ENCODE measurements at places on chromosomes 12 and 14.

DNA sequence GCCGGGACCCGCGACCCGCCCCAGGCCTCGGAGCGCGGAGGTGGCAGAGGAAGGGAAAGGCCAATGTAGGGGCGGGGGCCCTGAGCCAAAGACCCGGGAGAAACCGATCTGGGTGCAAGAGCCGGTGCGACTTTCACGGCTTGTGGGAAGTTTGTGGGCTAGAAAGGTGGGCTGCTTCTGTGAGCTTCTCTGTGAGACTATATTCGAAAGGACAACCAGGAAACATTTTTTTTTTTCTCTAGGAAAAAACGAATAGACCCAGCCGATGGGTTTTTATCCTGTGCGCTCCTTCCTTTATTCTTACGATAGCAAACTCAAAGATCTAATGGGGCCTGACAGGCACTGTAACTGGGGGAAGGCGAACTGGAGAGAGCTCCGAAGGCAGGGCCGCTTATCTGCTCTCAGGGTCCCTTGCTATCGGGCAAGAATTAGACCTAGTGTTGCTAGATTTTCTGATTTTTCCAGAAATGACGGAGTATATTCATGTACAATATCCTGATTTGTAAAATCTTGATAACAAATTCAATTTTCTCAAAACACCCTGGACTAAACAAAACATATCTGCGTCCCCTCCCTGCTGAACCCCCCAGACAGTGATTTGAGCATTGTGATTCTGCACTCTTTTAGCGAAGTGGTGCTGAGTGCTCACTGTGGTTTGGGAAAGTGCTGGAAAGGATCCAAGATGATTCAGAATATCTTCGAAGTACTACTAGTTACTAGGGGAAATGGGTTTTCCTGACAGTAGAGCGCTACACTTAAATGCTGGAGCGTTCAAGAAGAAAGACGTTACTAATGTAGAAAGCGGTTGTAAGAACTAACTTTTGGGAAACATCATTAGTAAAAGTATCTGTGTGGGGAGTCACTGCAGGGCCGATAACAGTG lies 563 bp upstream of the STXBP6 start:
- DNase-seq, result no peak

DNA sequence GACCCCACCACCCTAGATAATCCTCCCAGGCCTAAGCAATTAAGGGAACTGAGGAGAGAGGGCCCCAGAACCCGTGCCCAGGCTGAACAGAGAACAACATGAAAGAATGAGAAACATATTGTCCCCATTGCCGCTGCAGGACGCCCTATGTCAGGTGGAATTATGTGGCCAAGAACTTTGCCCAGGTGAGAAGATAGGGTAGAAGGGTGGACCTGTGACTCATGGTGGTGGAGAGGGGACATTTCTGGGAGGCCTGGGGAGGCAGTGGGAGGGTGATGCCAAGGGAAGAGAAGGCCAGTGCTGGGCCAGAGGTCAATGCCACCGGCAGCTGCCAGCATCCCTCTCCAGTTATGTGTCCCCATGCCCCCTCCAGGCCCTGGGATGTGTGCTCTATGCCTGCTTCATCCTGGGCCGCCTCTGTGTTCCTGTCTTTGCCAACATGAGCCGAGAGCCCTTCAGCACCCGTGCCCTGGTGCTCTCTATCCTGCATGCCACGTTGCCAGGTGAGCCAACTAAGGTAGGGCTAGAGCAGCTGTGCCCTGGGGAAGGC lies 15.5 kb downstream of the SOAT2 start:
- DNase-seq, result no peak

DNA sequence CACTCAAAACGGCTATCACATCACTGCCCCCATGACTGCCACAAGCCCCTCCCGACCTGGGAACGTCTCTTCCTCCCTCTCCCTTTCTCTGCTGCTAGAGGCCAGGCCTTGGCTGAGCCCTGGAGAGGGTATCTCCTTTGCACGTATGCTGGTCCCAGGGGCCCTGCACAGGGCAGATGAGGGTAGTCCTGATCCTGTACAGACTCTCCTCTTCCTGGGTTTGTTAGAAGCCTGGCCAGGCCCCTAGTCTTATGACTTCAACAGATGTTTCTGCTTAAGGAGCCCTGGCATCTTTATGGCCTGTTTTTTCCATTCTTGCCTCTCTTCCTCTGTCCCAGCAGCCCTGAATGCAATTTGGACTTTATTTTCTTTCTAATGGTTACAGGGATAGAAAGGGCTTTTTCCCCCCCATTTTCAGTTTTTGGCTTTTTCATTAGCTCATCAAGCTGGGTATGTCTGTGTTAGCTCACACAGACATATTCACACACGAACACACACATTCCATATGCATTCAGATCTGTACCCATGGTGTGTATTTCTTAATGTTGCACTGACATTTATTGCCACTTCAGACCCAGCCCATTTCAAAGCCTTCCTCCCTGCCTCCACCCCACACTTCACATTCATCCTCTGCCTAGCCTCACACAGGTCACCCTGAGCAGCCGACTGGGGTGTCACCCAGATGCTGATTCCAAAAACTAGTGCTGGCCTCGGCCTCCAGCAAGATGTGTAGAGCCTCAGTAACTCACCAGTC lies 203.2 kb downstream of the ZFP36L1 start:
- DNase-seq, result no peak

DNA sequence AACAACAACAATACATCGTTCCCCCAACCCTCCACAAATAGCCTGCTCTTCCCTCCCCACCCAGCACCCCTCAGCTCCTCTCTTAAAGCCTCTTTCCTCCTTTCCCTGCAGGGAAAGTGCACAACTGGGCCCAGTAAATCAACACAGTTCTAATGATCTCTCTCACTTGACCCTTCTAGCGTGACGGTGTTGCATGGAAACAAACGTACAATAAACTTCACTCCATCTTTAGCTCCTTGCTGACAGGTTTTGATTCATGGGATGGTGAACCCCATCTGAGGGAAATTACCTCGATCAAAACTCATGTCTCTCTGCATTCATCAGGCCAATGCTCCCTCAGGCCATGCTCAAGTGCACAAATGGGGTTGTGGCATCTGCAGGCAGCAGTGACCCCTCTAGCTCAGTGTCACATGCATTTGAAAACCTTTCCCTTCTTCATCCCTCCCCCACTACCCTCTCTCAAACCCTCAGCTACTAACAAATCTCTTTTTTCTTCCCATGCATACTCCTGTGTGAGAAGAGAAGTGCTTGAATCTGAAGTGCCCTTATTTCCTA lies 22.9 kb downstream of the GDF11 start:
- DNase-seq, result no peak

DNA sequence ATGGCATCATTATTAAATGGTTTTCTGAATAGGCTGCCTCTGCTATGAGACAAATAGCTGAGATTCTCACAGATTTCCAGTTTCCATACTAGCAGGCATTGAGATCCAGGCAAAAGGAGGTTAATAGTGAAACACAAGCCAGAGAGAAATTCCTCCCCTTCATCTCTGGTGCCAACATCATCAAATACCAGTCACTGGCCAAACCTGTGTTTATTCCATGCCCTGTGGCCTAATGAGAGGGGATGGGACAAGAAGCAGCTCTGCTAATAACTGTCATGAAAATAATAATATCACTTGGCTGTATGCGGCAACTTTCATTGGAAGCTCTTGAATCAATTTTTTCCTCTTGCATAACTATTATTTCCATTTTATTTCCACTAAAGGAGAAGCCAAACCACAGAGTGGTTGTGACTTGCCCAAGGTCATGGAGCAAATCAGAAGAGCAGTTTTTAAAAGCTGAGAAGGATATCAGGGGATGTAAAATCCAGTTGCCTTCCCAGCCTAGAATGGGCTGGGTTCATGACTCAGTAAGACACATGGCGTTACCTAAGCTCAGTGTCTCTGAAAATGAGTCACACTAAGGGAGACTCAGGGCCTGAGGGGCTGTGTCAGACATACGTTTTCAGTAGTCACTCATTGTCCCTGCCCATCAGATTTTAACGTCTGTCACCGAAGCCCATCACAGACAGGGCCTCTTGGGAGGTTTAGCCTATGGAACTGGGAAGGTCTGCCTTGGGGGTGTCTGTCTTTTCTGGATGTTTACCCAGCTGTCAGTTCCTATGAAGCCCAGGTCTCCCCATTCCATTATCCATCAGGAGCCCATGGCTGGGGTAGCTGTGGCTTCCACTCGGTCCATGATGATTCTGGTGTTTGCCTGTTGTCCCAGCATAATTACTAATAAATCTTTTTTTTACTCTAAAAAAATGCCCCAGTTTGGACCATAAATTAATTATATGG lies 208.8 kb upstream of the EEA1 start:
- no peak for DNase-seq

GRCh38 chr12:91877456-91878235 lies 268.0 kb downstream of the BTG1 start:
- no peak for DNase-seq

- DNase-seq, result no peak
Observed at GRCh38 chr12:66071549-66071948, 59.0 kb downstream of the LLPH start.

DNA sequence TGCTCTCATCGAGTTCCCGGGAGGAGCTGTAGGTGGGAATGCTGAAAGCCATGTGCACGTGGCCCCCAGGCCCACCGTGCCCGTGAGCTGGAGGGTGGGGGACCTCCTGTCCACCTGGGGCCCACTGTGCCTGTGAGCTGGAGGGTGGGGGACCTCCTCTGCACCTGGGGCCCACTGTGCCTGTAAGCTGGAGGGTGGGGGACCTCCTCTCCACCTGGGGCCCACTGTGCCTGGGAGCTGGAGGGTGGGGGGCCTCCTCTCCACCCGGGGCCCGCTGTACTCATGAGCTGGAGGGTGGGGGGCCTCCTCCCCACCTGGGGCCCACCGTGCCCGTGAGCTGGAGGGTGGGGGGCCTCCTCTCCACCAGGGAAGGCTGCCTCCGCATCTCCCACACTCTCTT lies 13.9 kb upstream of the NUDT14 start:
- DNase-seq, result no peak

DNA sequence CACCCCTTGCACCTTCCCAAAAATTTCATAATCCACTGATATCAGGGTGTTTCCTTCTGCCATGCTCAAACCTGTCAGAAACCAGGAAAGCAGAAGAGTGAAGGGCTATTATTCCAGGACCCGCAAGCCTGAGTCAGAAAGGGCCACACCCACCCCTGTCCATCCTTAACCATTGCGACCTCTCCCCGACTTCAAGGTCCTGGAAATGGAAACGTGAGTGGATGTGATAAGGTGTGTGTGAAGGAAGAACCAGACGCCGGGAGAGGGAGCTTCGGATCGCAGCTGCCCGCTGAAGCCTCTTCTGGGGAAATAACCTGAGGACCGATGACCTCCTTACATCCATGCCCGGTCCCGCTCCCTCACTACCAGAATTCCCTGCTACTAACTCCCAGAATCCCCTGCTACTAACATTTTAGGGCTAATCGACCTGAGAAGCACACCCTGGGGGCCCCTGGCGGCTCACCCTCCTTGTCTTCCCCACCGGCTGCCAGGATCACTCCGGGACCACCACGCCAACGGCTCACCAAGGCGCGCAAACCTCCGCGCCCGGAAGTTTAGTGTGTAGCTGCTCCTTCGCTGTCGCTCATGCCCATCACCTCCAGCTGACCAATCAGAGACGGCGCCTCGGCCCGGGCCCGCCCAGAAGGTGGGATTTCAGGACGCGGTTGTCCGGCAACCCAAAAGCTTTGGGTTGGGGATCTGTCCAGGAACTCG lies at the start of gene ACYP1:
Gene ACYP1 (minus strand): TSS at position 534 of the 714 bp plus-strand sequence. CDS start 471 bp downstream, at position 63.
- DNase-seq, result peak; percentile 84

DNA sequence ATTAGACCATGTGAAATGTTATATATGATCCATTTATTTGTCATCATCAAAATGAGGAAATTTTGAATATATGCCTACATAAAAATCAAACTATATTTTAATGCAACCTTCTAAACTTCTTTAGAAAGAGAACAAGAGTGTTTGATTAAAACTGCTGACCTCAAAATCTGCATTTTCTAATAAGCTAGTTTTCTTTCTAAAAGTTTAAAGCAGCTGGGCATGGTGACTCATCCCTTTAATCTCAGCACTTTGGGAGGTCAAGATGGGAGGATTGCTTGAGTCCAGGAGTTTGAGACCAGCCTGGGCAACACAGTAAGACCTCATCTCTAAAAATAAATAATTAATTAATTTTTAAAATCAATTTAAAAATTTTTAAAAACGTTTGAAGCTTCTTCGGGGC lies 36.2 kb downstream of the GNPTAB start:
- DNase-seq, result no peak

GRCh38 chr14:61476105-61476753 lies 154.8 kb downstream of the PRKCH start:
- no peak for DNase-seq
